Stimulated activated CD4-positive, alpha-beta T cell treated with anti-CD3 and anti-CD28 coated beads, Interleukin-1b, Interleukin-23, amount 100 ng/mL, for 24 hours (primary cell): ENCODE measurements at places on chromosomes 11 and 22.

DNA sequence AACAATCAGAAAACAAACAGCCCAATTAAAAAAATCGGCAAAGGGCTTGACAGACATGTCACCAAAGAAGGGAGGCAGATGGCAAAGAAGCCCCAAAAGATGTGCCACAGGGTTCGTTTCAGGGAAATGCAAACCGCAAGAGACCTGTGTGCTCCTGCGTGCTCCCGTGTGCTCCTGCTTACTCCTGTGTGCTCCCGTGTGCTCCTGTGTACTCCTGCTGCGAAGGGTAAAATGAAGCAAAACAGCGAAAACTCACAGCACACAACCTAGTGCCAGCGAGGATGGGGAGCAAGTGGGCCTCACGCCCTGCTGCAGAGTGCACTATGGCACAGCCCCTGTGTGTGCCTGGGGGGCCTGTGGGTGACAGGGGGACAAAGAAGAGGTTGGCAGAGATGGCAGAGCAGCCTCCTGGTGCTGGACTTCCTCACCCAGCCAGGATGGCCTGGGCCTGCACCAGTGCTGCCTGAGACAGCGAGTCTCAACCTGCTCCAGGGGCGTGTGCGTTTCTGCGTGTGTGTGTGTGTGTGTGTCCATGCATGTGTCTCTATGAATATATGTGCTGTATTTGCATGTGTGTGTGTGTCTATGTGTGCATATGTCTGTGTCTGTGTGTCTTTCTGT lies 14.0 kb downstream of the ASCL2 start:
- no peak for DNase-seq

DNA sequence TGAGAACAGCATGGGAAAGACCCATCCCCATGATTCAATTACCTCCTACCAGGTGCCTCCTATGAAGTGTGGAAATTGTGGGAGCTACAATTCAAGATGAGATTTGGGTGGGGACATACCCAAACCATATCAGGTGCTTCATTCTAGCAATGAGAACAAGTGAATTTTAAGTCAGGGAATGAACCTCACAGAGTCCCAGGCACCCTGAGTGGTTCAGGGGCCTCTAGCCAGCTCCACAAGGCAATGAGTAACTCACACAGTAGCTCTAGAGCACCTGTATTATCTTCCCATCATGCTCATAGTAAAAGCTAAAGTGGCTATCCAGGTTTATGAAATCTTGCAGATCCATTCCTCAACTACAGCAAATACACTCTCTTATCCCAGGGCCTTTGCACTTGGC lies 13.1 kb upstream of the ACCSL start:
- DNase-seq: no peak

- no peak for DNase-seq
Measured at GRCh38 chr11:116598556-116598955, 174.2 kb downstream of the BUD13 start.

GRCh38 chr11:95291946-95292345 lies 60.9 kb upstream of the SESN3 start:
- DNase-seq: no peak
